Osteocyte (in vitro differentiated cells): ENCODE measurements at places on chromosomes 3 and 15. TPM values are rescaled to one million over a fixed set of nuclear protein-coding genes. Genes with fewer than 3 reads are reported as not detected.

The CGNL1 gene
- total RNA-seq, result 5.5 and 6.2 TPM in 2 replicates

The TM6SF1 gene
- total RNA-seq, result 5.6 and 5.9 TPM in 2 replicates

The GOLGA8J gene
- total RNA-seq, result 0.34 TPM in 1 of 2 replicates, not detected in the other

The RPSA gene
- total RNA-seq, result 991 and 1,002 TPM in 2 replicates

The SLC25A20 gene
- 12.4 and 13.3 TPM in 2 replicates for total RNA-seq

The TMC3 gene
- not detected in 2 replicates for total RNA-seq

DNA sequence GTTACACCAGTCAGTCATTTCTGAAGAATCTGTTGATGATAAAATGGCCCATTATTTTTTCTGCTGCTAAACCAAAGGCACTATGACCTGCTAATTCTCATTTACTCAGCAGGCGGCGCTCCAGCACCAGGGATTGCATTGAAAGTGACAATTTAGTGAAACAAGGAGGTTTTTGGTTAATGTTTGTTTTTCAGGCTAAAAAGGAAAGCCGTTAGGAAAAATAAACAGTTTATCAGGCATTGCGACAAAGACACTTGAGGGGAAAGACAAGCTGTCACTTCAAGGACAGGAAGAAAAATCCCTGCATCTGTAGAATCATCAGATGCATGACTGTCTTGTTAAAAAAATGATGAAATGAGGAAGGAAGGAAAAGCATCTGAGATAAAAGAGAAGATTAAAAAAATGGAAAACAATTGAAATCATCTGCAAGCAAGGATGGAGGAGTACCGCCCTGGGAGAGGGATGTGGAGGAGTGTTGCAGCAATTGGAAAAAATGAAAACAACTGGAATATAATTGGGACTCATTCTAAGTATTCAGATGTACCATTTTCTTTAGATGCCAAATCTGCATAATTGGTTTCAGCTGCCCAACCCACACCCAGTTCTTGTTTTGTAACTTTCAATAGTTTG is 54.0 kb downstream of the NR1D2 start:
- DNase-seq, result peak; percentile 88
- no peak overlapping the region for H3K4me3 ChIP-seq
- H3K4me1 ChIP-seq, result peaks cover 10% of the 10 kb centered on the region
- H3K27me3 ChIP-seq, result peaks cover 3% of the 10 kb centered on the region
- no peaks in the 10 kb centered on the region for H3K36me3 ChIP-seq

DNA sequence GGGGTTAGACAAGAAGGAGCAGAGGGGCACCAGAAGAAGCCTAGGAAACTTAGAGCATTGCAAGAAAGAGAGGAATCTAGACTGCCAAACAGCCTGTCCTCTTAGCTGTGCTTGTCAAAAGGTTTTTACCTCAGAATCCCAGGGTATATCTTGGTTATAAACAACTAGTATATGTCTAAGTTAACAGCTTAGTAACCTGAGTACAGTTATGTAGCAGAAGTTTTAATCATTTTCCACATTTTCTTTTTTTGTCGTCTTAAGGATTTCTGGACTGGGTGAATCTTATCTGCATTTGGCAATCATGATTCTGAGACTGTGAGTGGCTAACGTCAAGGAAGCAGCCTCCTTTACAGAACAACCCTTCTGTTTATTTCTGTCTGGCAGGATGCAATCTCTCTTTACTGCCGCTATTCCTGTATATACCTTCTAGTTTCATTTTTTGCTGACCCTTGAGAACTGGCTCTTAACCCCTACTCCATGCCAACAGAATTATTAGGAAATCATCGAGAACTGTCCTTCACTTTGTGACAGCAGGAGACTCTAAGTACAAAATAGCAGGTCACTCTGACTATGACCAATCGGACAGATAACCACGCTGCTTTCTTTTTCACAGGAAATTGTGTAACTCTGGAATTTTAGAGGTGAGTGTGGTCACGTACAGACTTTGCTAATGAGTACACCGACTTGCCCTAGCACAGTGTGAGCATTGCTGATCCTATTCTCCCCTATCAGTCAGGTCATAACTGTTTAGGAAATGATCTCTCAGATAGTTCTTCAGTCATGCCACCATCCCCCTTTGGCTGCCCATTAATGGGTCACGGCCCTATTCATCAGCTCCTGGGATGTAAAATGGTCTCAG is 3.3 kb upstream of the CP start:
- peak overlapping the region; percentile 83 for H3K27ac ChIP-seq
- H3K4me3 ChIP-seq, result peak overlapping the region; percentile 76
- no peak for DNase-seq
- peaks cover 18% of the 10 kb centered on the region for H3K4me1 ChIP-seq

GRCh38 chr3:98779541-98780335 is 16.6 kb downstream of the ST3GAL6 start:
- H3K4me3 ChIP-seq, result no peak overlapping the region
- H3K27me3 ChIP-seq, result no peaks in the 10 kb centered on the region
- H3K4me1 ChIP-seq, result peaks cover 28% of the 10 kb centered on the region
- peaks cover 2% of the 10 kb centered on the region for H3K36me3 ChIP-seq
- H3K27ac ChIP-seq, result no peak overlapping the region
- DNase-seq, result no peak

DNA sequence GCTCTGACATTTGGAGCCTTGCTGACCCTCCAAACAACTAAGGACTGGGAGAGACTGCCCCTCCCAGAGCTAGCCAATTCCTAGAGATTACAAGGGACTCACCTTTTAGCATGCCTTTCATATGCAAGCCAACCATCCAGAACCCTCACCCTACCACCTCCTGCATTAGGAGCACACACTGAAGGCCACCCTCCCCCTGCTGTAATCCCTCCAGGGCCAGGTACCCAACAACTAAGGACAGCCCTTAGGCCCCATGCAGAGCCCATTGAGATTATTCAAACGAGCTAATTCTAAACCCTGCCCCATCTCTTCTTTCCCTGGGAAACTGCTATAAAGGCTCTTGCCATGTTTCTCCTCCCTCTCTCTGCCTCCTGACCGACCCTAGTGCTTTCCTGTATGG is 352.6 kb downstream of the ERC2 start:
- H3K4me1 ChIP-seq, result peaks cover 44% of the 10 kb centered on the region
- H3K4me3 ChIP-seq, result no peak overlapping the region
- peaks cover 5% of the 10 kb centered on the region for H3K36me3 ChIP-seq
- DNase-seq, result no peak

GRCh38 chr3:59407425-59407824 is 357.6 kb upstream of the CFAP20DC start:
- H3K36me3 ChIP-seq, result no peaks in the 10 kb centered on the region
- no peak for DNase-seq
- no peak overlapping the region for H3K27ac ChIP-seq
- no peaks in the 10 kb centered on the region for H3K4me1 ChIP-seq
- peaks cover 10% of the 10 kb centered on the region for H3K27me3 ChIP-seq

- H3K4me3 ChIP-seq, result no peak overlapping the region
- peaks cover 7% of the 10 kb centered on the region for H3K36me3 ChIP-seq
- no peak for DNase-seq
- H3K27me3 ChIP-seq, result no peaks in the 10 kb centered on the region
- H3K4me1 ChIP-seq, result no peaks in the 10 kb centered on the region
Observed at GRCh38 chr3:174170248-174170647, 688.9 kb upstream of the NAALADL2 start.

DNA sequence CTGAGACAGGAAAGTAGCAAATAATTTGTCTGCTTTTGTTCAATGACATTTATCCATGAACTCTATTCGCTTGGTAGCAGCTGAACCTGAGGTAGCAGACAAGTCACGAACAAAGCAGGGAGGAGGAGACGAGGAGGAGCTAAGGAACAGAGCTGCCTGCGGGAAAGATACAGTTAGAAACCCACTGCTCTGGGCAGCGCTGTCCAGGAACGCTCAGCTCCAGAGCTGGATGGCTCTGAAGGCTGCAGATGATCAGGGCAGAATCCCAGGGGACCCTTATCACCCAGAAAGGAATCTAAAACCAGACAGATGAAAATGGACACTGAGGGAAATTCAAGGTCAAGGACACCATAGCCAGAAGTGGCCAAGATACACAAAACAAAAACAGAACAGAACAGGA is 257.8 kb downstream of the CD47 start:
- no peak overlapping the region for H3K4me3 ChIP-seq
- no peaks in the 10 kb centered on the region for H3K27me3 ChIP-seq
- H3K36me3 ChIP-seq, result no peaks in the 10 kb centered on the region
- H3K27ac ChIP-seq, result no peak overlapping the region
- peaks cover 2% of the 10 kb centered on the region for H3K4me1 ChIP-seq

- peak overlapping the region; percentile 82 for H3K27ac ChIP-seq
- H3K4me1 ChIP-seq, result peaks cover 38% of the 10 kb centered on the region
- H3K36me3 ChIP-seq, result no peaks in the 10 kb centered on the region
- DNase-seq, result no peak
Observed at GRCh38 chr3:148643389-148643840, 54.3 kb upstream of the AGTR1 start.

GRCh38 chr3:46670891-46671427 is 22.5 kb downstream of the ALS2CL start:
- no peaks in the 10 kb centered on the region for H3K4me1 ChIP-seq
- DNase-seq, result no peak
- H3K27me3 ChIP-seq, result no peaks in the 10 kb centered on the region
- H3K27ac ChIP-seq, result no peak overlapping the region
- H3K4me3 ChIP-seq, result no peak overlapping the region

GRCh38 chr3:192042116-192042515 is 581.2 kb downstream of the PYDC2 start:
- DNase-seq, result no peak
- H3K4me1 ChIP-seq, result no peaks in the 10 kb centered on the region

GRCh38 chr3:129063841-129064482 is 3.4 kb downstream of the GP9 start:
- no peak for DNase-seq
- no peak overlapping the region for H3K27ac ChIP-seq
- no peak overlapping the region for H3K4me3 ChIP-seq

DNA sequence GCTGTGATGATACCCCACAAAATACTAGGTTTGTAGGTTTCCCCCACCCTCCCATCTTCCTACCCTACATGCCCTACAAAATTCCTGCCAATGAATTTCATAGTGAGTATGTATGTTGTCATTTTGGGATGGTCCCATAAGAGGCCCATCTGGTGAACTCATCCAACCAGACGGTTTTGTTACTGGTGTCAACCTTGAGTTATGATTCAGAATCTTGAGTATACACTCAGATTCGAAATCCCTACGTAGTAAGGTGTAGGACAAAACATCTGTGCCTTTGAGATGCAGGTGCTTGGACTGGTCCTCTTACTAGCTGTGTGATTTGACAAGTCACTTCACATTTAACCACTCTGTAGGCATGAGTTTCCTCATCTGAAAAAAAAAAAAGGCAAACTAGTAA is 3.6 kb downstream of the SIAH2 start:
- peaks cover 54% of the 10 kb centered on the region for H3K4me1 ChIP-seq
- no peaks in the 10 kb centered on the region for H3K27me3 ChIP-seq
- H3K36me3 ChIP-seq, result peaks cover 7% of the 10 kb centered on the region
- no peak for DNase-seq
